ENCODE measurements at places on chromosomes 13 and 19.

GRCh38 chr13:97979051-97979450, 25.6 kb downstream of the IPO5 start:
- no peak for DNase-seq

DNA sequence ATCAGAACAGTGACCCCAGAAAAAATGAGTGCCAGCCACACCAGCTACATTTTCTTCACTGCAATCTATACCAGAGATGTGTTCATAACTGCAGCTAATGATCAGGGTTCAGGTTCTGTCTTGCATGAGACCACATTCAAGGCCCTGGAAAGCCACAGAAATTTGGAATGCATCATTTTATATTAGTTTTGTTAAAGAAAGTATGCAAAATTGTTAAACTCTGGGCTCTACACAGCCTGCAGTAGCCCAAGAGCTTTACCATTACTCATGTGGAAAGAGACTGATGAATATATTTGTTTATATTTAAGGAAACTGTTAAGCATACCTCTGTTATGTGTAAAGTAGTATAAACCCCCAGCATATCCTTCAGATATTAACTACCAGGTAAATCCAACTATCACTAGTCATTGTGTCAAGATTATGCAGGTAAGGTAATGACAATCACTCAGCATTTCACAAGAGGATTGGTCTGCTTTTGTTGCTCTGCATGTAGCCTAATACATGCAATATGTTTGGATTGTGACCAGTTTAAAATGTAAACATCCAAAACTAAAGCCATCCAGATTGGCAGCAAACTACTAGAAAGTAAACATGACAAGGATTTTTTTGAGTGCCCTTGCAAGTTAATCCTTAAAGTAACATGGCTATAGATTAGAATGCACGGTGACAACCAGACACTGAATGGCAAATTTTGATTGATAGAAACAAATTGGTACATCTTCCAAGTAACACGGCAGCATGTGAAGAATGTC, 429.1 kb upstream of the ARGLU1 start:
- no peak for DNase-seq

DNA sequence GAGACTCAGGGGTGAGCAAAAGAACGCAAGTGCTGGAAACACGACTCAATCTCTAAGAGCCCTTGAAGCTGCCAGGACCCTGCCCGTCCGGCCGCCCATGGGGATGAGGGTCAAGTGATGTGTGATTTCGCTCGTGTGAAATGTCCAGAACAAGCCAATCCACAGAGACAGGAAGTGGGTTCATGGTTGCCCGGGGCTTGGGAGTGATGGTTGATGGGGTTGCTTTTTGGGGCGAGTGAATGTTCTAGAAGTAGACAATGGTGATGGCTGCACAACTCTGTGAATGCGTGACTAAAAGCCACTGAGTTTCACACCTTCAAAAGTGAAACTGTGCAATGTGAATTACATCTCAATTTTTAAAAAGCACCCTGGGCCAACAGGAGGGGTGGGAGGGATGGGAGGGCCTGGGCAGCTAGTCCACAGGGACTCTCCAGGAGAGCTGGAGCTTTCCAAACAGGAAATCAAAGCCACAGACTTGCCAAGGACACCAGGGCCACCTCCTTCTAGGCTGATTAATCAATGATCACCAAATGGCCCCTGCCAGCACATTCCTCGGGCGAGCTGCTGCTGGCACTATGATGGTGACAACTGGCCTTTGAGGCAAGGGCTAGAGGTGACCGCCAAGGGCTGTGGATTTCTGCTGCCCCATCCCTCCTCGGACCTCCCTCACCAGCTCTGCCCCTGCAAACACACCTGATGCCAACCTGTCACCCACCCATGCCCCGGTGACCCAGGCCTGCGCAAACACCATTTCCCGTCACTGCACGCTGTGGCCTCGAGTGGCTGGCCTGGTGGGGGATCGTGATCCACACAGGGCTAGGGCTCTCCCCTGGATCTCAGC, 14.0 kb downstream of the DPP9 start:
- DNase-seq, result peak; percentile 25

- DNase-seq, result no peak
Observed at GRCh38 chr19:44051650-44052402, at the start of gene ZNF223. ZNF223 (plus strand) TSS chr19:44052036; CDS start chr19:44055177, 3,141 bp downstream.

- no peak for DNase-seq
Observed at GRCh38 chr13:99087954-99088491, 110.2 kb upstream of the DOCK9 start.

GRCh38 chr13:44853641-44854040, 135.6 kb downstream of the NUFIP1 start:
- DNase-seq, result no peak

DNA sequence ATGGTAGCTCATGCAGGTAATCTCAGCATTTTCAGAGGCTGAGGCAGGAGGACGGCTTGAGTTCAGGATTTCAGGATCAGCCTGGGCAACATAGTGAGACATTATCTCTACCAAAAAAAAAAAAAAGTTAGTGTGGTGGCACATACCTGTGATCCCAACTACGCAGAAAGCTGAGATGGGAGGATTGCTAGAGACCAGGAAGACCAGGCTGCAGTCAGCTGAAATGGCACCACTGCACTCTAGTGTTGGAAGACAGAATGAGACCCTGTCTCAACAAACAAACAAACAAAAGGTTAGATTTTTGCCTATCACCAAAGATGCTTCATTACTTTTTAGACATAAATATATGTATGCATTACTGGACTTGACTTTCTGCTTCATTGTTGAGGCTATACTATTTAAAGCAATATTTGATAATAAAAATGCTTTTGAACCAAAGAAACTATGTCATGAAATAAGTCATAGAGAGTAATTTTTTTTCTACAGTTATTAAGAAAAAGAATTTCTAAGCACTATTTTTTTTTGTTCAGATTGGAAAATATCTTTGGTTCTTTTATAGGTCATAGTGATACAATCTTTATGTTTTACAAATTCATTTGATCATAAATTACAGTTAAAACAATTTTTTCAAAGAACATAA, 1180.1 kb upstream of the ATXN8OS start:
- DNase-seq, result no peak
